ENCODE measurements at places on chromosomes 7 and 10.

GRCh38 chr7:95883217-95883616 is 110.9 kb downstream of the DYNC1I1 start:
- DNase-seq: no peak

DNA sequence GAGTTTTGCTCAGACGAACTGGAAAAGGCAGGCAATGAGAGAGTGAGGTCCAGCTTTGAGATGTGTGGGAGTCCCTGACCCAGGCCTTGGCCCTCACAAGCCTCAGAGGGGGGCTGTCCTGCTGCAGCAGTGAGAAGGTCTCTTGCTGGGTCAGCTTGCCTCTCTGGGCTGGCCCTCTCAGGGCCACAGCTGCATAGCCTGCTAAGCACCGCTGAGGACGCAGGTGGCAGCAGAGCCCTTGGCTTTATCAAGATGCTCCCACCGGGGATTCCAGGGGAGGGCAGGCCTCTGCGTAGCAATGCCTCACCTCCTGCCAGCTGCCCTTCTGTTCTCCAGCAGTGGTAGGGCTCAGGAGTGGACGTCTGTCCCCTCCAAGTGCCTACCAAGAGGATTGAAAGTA is 128.7 kb downstream of the COBL start:
- no peak for DNase-seq

DNA sequence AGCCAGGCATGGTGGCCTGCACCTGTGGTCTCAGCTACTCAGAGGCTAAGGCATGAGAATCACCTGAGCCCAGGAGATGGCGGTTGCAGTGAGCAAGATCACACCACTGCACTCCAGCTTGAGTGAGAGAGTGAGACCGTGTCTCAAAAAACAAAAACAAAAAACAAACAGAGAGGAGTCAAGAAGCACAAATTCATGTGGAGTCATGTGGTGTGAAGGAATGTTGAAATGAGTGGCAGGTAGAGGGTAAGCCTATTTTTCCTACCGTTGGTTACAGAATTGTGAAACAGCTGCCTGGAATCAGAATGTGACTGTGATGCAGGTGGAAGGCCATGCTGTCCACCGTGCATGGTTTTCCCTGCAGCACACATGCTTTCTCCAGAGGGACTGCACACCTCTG is 23.7 kb upstream of the NUB1 start:
- DNase-seq: no peak

GRCh38 chr10:13485623-13486022 is 43.2 kb downstream of the BEND7 start:
- DNase-seq: no peak

- no peak for DNase-seq
Measured at GRCh38 chr10:49076741-49077521, 38.4 kb downstream of the VSTM4 start.

DNA sequence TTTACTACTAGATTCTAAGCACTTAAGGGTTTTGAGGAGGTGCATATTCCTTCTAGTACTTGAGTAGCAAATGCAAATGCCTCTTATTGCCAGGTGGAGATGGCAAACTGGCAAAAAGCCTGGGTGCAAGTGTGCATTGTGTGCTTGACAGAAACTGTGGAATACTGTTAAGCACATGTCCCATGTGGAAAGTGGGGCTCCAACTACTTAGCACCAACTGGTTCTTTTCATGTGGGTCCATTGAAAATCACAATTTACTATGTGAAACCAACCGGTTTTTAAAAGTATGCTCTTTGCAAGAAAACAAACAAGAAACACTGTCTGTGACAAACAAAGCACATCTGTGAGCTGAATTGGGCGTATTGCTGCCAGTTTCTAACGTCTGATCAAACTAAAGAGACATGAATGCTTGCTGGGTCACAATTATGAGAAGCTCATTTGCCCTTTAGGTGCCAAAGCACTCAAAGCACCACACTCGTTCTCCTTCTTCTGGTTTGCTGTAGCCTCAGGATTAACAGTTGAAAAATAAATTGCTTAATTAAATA is 197.4 kb downstream of the SEMA3E start:
- no peak for DNase-seq

DNA sequence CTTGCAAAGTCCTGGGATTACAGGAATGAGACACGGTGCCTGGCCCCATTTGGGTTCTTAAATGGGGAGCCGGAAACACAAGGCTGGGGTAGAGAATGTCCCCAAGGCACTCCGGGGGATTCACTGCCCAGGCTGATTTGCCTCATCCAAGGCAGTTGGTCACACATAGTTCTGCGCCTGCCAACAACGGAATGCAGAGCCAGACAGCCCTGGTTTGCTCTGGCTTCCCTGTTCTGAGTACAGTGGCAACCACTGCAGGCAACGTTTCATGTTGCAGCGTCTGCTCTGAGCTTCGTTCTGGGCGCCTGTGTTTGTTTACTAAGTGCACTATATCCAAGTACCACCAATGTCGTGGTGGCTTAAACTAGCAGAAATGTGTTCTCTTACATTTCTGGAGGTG is 61.7 kb upstream of the C1QL3 start:
- DNase-seq: no peak

DNA sequence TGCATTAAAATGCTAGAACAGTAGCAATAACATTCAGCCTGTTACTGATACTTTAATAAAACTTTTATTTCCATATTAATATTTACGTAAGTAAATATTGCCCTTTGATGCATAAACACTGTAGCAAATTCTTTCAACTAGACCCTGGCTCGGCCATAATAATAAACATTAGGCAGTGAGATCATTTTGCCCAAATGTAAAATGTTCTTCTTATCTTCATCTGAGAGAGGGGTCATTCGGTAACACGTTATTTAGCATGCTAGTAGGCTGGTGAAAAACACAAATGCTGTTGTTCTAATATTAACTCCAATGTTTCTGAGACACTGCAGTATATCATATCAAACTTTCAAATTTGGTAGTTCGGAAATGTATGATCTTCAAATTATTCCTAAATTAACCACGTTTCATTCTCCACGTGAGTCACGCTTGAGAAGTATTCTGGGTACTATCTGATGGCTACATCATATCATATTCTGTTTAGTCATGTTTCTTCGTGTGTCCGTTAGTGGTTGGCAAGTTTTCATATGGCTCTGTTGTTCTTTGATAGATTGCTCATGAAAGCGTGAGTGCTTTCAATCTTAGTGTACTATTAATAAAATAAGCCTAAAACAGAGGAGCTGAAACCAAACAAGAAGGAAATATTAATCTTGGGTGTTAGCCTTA is 145.8 kb downstream of the NSUN6 start:
- DNase-seq: no peak

GRCh38 chr7:38448054-38448453 is 174.6 kb upstream of the TARP start:
- DNase-seq: no peak

GRCh38 chr10:37860494-37861190 is 3.2 kb upstream of the ZNF248 start:
- DNase-seq: no peak

GRCh38 chr10:126634911-126635310 is 35.6 kb downstream of the C10orf90 start:
- no peak for DNase-seq

DNA sequence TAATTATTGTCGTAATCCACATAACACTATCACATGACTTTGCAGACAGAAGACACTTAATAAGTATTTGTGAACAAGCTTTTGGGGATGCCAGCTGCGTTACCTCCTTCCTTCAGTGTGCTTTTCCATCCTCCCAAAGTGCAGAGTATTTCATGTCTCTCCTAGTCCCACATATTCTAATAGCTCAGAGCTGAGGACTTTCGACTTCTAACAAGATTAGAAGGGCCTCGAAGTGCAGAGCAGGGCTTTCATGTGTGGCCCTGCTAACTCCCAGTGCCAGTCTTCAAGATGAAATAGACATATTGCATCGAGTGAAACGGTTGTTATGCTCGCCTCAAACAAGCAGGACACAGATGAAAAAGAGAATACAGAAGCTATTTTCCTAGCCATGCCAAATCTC is 125.7 kb upstream of the RNF32 start:
- DNase-seq: no peak

GRCh38 chr10:99874341-99875085 is 92.1 kb downstream of the ABCC2 start:
- DNase-seq: no peak

DNA sequence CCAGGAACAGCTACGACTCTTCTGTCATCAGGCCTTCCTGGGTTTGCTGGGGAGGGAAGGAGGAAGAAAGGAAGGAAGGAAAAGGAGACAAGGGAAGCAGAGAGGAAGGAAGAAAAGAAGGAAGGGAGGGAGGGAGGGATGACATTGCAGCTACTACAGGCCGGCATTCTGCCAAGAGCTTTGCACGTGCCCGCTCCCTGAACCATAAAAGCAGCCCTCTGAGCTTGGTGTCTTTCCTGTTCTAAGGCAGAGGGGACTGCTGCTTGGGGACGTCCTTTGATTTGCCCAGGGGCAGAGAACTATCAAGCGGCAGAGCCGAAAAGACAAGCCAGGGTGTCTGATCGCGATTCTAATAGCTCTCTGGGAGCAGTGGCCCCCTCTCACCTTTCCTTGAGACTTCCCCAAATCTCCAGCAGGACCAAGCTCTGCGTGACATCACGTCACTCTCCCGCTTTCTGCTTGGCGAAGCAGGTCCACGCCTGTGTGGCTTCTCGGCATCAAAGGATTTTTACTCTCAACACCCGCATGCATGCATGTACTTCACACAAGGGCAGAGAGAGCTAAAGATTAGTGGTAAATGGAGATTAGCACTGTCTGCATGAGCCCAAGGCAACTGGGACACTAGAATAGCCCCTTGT is 167.8 kb upstream of the AUTS2 start:
- no peak for DNase-seq

GRCh38 chr10:124022066-124022465 is 71.3 kb downstream of the CHST15 start:
- no peak for DNase-seq

- DNase-seq: no peak
Measured at GRCh38 chr10:27774831-27775230, 29.2 kb upstream of the MKX start.

DNA sequence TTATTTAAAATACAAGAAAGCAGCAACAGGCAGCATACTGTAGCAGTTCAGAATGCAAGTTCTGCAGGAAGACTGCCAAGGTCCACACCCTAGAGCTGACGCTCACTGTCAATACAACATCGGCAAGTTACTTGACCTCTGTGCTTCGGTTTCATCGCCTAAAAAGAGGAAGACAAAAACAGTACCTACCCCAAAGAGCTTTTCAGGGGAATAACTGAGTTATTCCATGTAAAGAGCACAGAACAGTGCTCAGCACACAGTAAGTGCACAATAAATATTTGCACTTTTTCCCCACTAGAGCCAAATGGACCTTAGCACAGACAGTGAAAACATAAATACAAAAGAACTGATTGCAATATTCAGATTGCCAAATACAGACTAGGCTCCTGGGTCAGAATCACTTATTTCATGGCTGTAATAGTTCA is 88.6 kb downstream of the USP6NL start:
- no peak for DNase-seq

- no peak for DNase-seq
Measured at GRCh38 chr10:50917486-50917885, 32.1 kb upstream of the A1CF start.

- DNase-seq: no peak
Measured at GRCh38 chr7:142612237-142612881, 136.9 kb upstream of the PRSS1 start.

DNA sequence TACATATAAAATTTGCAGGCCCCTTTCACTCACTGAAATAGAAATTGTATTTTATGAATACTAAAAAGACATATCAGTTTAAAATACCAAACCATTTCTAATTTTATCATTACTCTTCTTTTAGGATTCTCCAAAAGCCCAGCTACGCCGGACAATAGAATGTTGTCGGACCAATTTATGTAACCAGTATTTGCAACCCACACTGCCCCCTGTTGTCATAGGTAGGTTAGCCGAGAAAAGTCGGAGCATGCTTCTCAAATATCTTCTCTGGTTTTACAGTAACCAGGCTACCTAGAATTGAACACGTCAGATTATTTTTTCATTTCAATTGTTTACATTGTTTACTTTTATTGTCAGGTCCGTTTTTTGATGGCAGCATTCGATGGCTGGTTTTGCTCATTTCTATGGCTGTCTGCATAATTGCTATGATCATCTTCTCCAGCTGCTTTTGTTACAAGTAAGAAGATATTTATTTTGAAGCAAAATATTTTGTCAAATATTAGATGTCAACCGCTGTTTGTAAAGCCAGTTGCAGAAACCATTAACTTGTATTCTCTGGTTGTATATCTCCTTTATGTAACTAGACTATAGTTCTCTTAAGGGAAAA is 57.6 kb downstream of the MMRN2 start:
- DNase-seq: no peak

GRCh38 chr7:131691454-131692130 is 135.2 kb upstream of the PODXL start:
- no peak for DNase-seq

GRCh38 chr7:18402488-18403183 is 92.9 kb upstream of the HDAC9 start:
- DNase-seq: no peak

- no peak for DNase-seq
Measured at GRCh38 chr10:52703898-52704297, 68.7 kb downstream of the MBL2 start.

DNA sequence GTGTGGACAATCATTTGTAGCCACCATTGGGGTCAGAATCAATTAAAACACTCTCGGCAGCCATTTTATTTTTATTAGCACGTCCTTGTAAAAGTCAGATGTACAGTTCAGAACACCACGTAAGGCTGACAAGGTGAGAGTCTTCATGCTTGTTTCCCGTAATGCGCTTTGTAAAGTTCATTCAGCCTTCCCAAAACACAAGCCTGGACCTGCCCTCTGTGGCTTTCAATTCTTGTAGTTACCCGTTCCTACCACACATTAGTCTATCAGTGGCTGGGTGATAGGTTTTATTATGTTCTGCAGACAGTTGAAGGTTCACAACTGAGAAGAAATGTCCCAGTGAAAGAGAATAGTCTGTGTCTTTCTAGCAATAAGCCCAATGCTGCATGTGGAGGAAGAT is 35.4 kb downstream of the GAD2 start:
- no peak for DNase-seq

DNA sequence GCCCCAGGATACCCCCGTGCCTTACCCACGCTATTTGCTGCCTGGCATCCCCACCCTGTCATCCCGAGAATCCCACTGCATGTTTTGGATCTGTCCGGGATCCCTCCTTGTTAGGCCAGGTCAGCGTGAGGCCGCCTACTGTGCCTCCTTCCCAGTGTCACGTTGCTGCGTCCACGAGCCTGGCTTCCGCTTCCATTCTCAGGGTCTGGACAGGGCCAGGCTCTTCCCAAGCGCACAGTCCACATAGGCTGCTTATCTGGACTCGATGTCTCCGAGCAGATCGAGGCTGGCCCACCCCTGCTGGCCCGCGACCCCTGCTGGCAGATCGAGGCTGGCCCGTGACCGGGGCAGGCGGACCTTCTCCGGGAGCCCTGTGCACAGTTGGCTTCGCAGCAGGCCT is 27.1 kb downstream of the FOXK1 start:
- no peak for DNase-seq

All from GM18507 (cell line).